G401 (cell line): ENCODE measurements at places on chromosomes 6 and 20. TPM values are rescaled to one million over a fixed set of nuclear protein-coding genes. Genes with fewer than 3 reads are reported as not detected.

DNA sequence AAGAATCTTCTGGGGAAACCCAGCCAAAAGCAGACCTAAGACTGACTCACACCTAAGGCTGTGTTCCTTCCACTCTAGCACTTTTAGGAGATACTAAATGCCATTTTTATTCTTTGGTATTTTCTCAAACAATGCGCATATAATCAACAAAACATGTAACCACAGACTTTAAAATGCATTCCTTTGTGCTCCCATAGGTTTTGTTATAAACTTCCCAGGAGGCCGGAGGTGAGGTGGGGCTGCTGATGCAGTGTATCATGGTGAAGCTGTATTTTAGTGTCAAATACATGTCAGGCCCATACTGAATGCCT lies 155.2 kb downstream of the BTBD3 start:
- DNase-seq, result no peak

GRCh38 chr20:48847498-48848205 lies 19.9 kb upstream of the PREX1 start:
- no peak for DNase-seq

- DNase-seq, result no peak
Observed at GRCh38 chr20:49447946-49448809, 34.3 kb downstream of the KCNB1 start.

The MACROD2 gene
- not detected in 2 replicates for total RNA-seq

DNA sequence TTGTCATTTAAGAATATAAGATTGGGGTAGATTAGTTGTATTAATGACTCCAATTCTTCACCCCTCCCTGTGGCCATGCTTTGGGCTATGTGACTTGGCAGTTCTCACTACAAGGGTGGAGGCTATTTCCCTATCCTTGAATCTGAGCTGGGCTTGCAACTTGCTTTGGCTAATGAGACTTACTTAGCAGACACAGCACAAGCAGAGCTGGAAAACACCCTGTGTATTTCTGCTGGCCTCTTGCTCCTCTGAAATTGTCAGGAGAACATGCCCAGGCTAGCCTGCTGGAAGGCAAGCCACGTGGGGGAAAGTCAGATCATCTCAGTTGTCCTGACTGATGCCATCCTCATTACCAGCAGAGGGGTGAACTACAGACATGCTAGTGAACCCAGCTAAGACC lies 126.5 kb upstream of the HDGFL1 start:
- DNase-seq, result no peak

The LAMA5 gene
- 21.6 and 28.3 TPM in 2 replicates for total RNA-seq

- DNase-seq, result peak; percentile 15
Observed at GRCh38 chr6:139230391-139230840, 61.4 kb downstream of the TXLNB start.

The PLAGL2 gene
- total RNA-seq, result 1.3 and 3.6 TPM in 2 replicates

DNA sequence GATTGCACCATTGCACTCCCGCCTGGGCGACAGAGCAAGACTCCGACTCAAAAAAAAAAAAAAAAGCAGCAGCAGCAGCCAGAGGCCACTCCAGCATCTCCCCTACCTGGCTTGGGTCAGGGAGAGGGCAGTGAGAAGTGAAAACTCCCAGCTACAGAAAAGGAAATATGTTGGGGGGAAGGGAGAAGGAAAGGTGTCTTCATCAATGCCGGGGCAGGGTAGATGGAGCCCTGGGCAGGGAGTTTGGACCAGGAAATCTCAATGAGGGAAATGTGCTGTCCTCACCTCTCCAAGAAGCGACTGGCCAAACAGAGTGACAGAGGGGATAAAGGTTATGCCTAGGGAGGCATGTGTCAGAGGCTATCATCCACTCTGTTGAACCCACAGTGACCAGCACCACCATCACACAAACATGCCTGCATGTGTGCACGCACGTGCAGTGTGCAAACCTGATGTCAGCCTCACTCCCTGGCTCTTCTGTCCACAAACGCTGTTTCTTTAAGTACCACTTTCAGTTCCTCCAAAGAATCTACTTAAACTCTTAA lies 887 bp upstream of the AIF1 start:
- DNase-seq, result no peak

GRCh38 chr20:35616465-35617396 lies 1.1 kb downstream of the SPAG4 start:
- peak; percentile 94 for DNase-seq

- DNase-seq, result no peak
Observed at GRCh38 chr20:55273149-55273548, 732.2 kb downstream of the CBLN4 start.
